ENCODE measurements at places on chromosomes 12 and 14.

- peak; percentile 7 for DNase-seq
Measured at GRCh38 chr12:25771041-25771440, 187.4 kb upstream of the RASSF8 start.

- DNase-seq, result no peak
Measured at GRCh38 chr14:97709552-97709951, 912.4 kb downstream of the VRK1 start.

DNA sequence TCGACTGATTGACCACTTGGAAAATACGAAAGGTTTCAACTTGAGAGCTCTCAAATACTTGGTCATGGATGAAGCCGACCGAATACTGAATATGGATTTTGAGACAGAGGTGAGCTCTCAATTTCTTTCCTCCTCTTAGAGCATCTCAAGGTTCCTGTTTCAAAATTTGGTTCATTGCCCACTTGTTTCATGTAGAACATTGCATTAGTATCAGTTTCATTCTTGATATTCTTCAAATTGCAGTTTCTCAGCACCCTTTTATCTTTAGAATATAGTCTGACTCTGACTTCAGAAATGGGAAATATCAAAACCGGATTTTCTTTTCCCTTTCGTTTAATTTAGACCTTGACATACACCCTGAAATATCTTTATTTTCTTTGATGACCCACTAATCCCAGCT lies 8.8 kb downstream of the DDX47 start:
- no peak for DNase-seq

- no peak for DNase-seq
Measured at GRCh38 chr12:59056966-59057365, 136.7 kb upstream of the LRIG3 start.

- no peak for DNase-seq
Measured at GRCh38 chr12:30548203-30548602, 147.5 kb downstream of the IPO8 start.

DNA sequence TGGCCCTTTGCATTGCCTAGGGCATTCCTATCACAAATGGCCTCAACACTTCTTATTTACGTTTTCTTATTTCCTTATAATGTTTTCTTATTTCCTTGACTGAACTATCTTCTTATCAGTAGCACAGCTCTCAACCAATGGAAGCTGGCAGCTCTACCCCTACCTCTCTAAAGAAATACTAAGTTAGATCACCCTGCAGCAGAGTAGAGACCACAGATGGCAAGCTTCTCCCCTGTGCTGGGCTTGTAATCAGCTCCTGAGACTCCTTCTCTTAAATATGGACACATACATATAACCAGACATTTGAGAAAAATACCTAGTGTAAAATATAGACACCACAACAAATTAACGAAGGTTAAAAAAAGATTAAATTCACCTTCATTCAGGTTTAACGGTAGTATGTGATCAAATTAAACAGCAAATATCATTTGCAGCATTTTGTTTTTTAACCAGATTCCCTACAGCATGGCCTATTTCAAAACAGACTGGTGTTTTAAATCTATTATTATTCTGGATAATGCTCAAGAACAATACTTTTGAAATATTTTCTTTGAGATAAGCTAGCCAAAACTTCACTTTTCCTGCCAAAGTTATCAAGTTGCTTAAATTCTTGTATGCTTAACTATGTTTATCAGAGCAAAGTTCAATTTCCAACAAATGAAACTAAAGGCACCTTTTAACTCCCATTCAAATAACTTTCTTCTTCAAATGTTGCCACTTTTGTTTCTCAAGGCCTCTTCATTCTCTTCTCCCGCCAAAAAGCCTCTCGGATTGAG lies 54.3 kb downstream of the SLC41A2 start:
- no peak for DNase-seq

- no peak for DNase-seq
Measured at GRCh38 chr12:101857043-101857558, 20.3 kb upstream of the DRAM1 start.

- no peak for DNase-seq
Measured at GRCh38 chr12:16112612-16113560, 164.6 kb downstream of the SLC15A5 start.

DNA sequence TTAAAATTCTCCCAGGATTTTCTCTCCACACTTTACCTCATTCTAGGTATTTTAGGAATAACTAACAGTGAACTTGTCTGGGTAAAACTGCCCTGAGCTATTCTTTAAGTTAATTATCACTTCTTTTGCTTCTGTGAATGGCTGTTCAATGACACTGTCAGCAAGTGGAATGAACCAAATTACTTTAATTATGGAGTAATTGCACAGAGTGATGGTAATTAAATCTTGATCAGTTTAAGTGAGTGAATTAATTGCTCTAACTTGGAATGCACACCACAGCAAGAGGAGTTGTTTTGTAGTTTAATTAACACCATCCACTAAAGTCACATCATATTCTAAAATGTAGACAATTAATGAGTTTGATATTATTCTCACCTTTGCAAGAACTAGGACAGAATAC lies 36.2 kb upstream of the TMEM260 start:
- no peak for DNase-seq

DNA sequence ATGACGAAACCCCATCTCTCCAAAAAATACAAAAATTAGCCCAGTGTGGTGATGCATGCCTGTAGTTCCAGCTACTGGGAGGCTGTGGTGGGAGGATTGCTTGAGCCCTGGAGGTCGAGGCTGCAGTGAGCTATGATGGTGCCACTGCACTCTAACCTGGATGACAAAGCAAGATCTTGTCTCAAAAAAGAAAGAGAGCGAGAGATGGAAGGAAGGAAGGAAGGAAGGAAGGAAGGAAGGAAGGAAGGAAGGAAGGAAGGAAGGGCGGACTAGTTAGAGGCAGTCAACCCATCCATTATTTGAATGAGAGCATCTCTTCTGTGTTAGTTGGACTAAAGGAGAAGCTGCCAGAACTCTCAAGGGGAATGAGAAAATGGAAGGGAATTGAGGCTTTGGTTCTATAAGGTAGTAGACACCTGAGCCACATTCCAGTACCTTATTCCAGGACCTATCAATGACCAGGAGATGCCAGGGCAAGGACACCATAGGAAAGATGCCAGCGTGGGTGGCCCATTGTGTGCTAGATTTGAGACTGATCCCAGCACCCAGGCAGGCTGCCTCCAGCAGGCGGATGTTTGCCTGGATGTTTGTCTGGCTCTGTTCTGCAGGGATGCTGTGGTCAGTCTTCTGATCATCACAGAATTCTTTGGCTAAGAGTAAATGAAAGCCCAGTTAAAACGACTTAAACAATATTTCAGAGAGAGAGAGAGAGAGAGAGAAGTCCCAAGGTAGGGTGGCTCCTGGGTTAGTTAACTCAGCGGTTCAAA lies 11.5 kb upstream of the P2RX7 start:
- no peak for DNase-seq

GRCh38 chr14:44029933-44030332 lies 477.1 kb downstream of the FSCB start:
- peak; percentile 1 for DNase-seq

- no peak for DNase-seq
Measured at GRCh38 chr12:113488322-113488721, 16.7 kb upstream of the LHX5 start.

DNA sequence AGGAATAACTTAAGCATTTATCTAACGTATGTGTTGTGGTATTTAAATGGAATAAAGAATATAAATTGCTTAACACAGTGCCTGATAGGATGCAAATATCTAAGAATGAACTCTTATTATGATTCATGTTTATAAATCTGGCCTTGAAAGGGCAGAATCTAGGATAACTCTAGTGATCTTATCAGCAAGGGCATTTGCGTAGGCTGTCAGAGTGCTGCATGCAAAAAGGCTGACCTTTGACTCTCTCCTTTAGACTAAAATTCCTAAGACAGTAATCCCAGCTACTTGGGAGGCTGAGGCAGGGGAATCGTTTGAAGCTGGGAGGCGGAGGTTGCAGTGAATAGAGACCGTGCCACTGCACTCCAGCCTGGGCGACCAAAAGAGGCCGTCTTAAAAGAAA lies 31.3 kb upstream of the ANP32D start:
- no peak for DNase-seq

DNA sequence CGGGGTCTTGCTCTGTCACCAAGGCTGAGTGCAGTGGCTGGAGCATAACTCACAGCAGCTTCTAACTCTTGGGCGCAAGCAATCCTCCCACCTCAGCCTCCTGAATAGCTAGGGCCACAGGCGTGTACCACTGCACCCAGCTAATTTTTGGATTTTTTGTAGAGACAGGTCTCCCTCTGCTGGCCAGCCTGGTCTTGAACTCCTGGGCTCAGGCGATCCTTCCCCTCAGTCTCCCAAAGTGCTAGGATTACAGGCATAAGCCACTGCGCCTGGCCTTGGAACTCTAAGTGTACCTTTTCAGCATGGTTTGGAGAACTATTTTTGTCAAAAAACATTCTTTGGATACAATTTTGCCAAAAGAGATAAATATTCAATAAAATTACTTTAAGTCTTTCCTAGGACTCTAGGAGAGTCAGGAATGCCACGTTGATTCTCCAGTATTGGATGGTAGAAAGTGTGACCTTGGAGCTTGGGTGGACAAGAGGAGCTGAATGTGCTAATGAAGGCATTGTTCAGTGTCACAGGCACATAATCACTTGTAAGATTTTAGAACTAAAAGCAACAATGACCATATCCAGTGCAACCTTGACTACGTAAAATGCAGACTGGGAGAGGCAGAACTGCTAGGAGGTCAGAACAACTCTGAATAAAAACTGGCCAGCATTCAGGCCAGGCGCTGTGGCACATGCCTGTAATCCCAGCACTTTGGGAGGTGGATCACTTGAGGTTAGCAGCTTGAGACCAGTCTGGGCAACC lies 2.8 kb downstream of the SRSF9 start:
- DNase-seq, result peak; percentile 41

DNA sequence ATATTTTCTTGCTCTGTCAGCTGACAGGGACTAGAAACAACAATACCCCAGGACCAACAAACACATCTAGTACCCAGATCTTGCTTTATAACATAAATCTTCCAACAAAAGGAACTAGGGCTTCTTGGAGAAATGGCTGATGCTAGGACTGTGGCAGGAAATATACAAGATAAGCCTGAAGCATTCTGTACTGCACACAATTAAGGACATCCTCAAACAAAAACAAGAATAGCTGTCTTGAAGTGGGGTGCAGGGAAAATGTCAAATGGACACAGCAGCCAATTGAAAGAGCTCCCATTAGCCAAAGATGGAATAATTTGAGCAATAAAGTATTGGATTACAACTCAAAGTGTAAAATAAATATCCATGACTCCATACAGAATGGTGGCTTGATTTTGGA lies 50.0 kb downstream of the LGMN start:
- DNase-seq, result no peak

DNA sequence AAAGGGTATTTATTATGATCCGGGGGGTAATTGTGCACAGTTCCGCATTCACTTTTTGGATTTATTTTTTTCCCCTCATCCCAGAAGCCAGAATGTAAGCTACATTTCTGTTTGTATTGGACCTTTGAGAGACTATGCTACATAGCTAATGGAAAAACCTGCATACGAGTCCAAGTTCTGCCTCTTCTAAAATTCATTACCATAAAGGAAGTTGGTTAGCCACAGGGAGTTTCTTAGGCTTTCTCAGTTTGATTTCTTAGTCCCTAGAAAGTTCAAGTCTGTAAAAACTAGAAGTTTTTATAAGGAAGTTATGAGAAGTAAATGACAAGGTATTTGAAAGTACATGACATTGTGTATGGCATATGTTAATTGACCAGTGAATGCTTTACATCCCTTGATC lies 138.7 kb downstream of the PDE3A start:
- no peak for DNase-seq

DNA sequence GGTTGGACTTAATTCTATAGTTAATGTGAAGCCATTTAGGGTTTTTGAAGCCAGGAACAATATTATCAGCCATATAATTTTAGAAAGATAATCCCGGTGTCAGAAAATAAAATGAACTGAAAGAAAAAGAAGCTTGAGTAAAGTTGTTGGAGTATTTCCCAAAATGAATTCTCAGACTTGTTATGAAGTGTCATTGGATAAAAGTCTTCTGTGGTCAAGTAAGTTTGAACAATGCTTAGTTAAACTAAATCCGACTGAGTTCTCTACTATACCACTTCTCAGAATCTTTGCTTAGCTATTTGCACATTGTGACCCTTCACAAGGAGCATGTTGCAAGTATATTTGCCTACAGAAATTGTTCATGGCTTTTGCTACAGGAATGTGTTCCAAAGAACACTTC lies 17.5 kb upstream of the FLRT2 start:
- DNase-seq, result no peak

- no peak for DNase-seq
Measured at GRCh38 chr12:100365411-100365810, 8.5 kb downstream of the SLC17A8 start.

GRCh38 chr14:104187931-104188726 lies 49.7 kb downstream of the KIF26A start:
- DNase-seq, result no peak

DNA sequence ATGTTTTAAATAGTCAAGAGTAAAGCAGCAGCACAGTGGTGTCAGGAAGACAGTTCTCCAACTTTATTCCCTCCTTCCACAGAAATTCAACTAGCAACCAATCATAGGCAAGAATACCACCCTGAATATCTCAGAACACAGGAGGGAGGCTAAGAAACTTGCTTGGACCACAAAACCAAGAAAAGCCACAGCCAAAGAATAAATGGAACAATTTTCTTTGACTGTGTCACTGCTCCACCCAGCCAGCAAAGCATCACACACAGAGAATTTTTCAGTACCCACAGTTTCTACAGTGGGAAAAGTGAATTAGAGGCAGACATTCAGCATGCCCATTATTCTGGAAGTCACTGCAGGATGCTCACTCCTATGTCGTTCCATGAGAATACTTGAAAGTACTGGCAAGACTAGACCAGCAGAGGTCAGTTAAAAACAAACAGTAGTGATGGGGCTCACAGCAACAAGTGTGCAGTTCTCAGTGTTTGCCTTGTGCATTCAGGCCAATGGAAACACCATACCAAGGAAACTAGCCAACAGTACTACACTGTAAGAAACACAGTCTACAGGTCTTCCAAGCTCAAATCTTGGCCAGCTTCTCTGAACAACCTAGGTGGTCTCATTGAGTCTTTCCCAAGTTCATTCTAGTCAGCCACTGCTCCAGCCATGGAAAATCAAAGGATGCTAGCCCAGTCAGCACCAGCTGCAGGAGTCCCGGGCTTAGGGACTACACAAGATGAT lies 56.8 kb upstream of the FOXG1 start:
- DNase-seq, result no peak

GRCh38 chr14:85479771-85480170 lies 50.2 kb upstream of the FLRT2 start:
- no peak for DNase-seq

- no peak for DNase-seq
Measured at GRCh38 chr12:131380220-131380964, 330.5 kb upstream of the SFSWAP start.

DNA sequence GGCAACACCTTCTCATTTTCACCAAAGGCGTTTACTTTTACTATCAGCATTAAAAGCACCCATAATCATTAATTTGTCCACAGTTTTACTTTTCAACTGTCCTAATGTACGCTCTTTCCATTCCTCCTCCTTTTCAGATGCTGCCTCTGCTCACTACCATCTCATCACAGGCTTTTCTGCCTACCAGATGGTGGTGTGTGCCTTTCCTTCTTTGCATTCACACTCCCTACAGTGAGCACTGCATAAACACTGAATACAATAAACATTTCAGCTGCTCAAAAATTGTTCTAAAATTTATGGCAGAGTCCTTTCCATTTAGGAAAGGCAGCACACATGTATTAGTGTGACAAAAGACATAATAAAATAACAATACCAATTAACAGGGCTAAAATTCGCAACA lies 435.7 kb downstream of the GXYLT1 start:
- no peak for DNase-seq

- DNase-seq, result no peak
Measured at GRCh38 chr14:47785058-47785457, 109.7 kb upstream of the MDGA2 start.

GRCh38 chr14:72597252-72598233 lies 296.4 kb downstream of the DPF3 start:
- DNase-seq, result no peak
